ENCODE measurements at places on chromosomes 7 and 10.

DNA sequence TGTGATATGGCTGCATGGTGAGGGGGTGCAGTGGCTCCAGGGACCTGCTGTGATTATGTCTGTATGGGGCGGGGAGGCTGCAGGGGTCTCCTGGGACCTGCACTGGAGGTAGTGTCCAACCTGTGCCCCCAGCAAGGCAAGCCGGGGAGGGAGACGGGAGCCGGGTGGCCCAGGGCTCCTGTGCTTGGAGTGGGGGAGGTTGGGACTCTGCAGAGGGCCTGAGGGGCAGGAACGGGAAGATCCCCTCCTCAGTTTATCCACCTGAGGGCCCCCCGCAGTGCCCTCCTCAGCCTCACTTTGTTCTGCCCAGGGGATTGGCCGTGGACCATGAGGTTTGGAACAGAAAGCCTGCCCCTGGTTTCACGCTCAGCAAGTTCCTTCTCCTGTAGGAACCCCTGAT lies 22.8 kb upstream of the PWWP2B start:
- DNase-seq, result no peak

GRCh38 chr7:22698767-22699166 lies 28.2 kb upstream of the IL6 start:
- DNase-seq, result no peak

DNA sequence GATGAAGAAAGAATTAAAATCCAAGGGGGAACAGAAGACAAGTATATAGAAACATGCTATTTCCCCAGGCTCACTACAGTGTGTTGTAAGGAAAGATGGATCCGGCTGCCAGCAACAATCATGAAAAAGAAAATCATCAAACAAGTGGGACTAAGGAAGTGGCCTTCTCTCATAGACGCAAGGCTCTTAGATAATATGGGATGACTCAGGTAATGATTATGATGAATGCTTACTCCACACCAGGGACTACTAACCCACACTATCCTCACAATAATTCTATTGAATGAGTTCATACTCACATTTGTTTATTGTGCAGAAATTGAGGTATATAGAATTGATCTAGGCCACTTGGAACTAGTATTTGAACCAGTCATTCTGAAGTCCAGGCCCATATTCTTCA lies 111.2 kb upstream of the BET1 start:
- DNase-seq, result no peak

DNA sequence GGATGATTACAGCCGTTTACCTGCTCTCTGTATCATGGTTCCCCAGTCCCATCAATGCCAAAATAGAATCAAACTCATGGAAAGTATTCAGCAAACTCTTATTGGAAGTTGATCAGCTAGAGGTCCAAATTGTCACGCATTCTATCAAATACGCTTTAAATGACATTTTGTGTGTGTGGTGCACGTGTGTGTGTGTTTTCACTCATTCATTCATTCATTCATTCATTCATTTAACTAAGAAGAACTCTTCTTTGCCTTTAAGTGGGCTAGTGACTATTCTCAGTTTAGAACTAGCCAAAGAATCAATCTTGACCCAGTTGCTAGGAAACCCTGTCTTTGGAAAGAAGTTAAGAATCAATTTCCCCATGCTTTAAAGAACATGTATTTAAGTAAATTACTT lies 102.8 kb downstream of the RTKN2 start:
- DNase-seq, result no peak

DNA sequence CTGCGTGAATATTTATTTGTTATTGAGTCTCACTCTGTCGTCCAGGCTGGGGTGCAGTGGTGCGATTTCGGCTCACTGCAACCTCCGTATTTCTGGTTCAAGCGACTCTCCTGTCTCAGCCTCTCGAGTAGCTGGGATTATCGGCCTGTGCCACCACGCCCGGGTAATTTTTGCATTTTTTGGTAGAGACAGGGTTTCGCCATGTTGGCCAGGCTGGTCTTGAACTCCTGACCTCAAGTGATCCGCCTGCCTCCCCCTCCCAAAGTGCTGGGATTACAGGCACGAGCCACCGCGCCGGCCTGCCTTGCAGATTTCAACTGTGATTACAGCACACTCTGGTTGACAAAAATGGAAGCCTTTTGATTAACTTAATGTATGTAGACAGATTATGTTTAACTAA lies 730.0 kb upstream of the VSTM2A start:
- DNase-seq, result no peak

Measured in NCI-H1048 (cell line).